LHCN-M2 (cell line): ENCODE measurements at places on chromosomes 2 and 18. TPM values are rescaled to one million over a fixed set of nuclear protein-coding genes. Genes with fewer than 3 reads are reported as not detected.

The SLC16A14 gene
- 0.11 TPM in 1 of 2 replicates, not detected in the other for total RNA-seq

The ANKAR gene
- 4.5 and 4.6 TPM in 2 replicates for total RNA-seq

The LHCGR gene
- total RNA-seq, result not detected in 2 replicates

The TUBA3E gene
- 0.29 TPM in 1 of 2 replicates, not detected in the other for total RNA-seq

The CCNYL1 gene
- total RNA-seq, result 4.4 and 7.2 TPM in 2 replicates

The APOB gene
- total RNA-seq, result not detected in 2 replicates

The ACSL3 gene
- 178 and 215 TPM in 2 replicates for total RNA-seq

The CYS1 gene
- total RNA-seq, result 0.13 TPM in 1 of 2 replicates, not detected in the other

The NOL4 gene
- total RNA-seq, result not detected in 2 replicates

The EFHD1 gene
- total RNA-seq, result 0.19 and 0.52 TPM in 2 replicates

The SOCS6 gene
- total RNA-seq, result 20.8 and 21.9 TPM in 2 replicates

The NDC80 gene
- total RNA-seq, result 64.1 and 90.8 TPM in 2 replicates

The SERPINB4 gene
- not detected in 2 replicates for total RNA-seq

The EFR3B gene
- 0.34 and 0.51 TPM in 2 replicates for total RNA-seq

GRCh38 chr2:179218848-179219594 is 45.6 kb downstream of the SESTD1 start:
- peak; percentile 82 for DNase-seq

- DNase-seq, result peak; percentile 8
Observed at GRCh38 chr18:47150824-47151366, 595 bp upstream of the HDHD2 start.

DNA sequence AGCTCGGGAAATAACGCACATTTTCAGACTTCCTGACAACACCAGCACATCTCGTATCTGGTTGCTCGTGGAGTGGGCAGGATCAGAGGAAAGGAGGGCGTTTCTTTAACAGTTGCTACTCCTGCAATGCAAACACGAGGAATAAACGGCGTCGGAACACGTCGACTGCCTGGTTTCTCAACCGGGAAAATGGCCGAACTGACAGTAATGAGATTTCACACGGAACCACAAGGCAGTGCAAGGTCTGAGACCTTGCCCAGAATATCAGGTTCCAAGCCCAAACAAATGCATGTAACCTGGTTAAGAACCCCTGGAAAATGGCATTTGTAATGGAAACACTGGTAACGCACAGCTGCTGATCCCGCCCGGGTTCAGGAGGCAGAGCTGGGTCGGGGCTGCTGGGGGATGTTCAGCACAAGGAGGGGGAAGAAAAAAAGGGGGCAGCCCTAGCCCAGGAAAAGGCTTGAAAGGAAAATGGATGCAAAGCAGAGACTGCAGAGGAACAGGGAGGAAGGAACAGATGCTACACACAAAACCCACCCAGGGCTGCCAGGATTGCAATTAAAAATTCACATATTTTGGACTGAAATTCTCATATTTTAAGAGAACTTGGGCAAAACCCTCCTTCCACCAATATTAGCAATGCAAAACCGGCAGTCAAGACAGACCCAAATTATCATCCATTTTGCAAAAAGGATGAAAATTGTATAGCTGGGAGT is 61.6 kb upstream of the KLHL29 start:
- DNase-seq, result no peak

GRCh38 chr2:231714639-231715498 is 6.5 kb downstream of the PTMA start:
- DNase-seq, result peak; percentile 43

DNA sequence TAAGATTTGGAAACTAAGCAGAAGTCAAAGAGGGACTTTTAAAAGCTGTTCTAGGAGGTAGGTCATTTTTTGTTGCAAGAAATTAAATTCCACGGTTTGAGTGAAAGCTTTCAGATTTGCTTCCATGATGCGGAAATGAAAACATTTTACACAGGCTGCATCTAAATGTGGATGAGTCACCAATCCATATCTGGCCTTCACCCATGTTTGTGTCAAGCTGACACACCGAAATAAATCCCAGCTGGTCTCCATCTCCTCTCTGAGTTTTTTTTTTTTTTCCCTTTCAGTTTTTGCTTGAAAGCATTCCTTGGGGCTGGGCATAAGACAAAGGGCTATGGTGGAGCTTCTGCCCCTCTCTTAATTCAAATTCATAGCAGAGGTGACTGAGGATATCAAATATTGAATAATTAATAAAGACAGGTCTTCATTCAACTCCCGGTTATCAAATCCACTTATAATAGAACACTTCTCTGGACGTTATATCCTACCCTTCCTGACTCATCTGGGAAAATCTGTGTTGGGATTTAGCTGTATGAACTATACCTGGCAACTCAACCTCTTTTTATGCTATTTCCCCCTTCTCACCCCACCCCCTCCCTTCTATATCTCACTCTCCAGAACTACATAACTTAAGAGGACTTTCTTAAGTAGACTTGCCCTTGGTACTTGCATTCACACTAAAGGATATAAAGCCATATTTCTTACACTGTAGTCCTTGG is 558.3 kb upstream of the GCFC2 start:
- no peak for DNase-seq

DNA sequence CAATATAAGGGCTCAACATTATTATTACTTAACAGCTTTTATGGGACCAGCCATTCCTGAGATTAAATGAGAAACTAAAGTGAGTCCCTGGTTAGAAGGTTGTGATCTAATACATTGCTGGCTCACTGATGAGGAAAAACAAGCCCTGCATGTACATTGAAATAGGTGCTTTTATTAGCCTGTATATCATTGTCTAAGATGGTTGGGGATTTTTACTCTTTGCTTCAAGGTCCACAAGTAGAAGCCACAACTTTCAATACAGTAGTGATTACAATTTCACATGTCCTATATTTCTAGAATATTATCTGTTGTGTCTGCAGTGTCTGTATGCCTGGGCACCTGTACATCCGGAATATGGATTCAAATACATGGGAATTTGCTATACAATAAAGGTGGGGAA is 104.1 kb upstream of the FZD5 start:
- DNase-seq, result no peak

DNA sequence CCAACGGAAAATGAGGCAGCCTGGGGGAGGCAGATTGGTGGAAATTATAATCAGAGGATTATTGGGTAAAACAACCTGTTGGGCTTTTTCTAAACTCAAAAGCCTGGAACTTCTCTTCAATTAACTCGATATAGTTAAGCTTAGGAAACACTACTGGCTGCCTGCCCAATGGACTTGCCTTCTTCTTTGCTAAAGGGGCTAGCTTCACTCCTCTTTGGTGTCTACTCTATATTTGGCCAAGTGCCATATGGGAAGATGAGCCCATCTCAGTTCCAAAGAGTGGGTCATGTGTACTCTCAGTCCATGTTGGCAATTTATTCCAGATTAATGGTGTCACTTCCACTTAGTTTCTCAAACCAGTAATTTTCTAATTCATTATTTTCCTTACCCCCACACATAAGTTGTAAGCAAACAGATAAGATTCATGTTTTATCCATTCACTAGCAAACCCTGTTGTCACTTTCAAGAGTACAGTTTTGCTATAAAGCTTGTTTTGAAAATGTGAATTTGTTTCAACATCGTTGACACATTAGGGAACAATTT is 34.3 kb downstream of the DARS1 start:
- no peak for DNase-seq

GRCh38 chr2:173446722-173447121 is 92.0 kb downstream of the CDCA7 start:
- peak; percentile 10 for DNase-seq

GRCh38 chr18:48997985-48998831 is 47.4 kb upstream of the SMAD7 start:
- DNase-seq, result peak; percentile 94

DNA sequence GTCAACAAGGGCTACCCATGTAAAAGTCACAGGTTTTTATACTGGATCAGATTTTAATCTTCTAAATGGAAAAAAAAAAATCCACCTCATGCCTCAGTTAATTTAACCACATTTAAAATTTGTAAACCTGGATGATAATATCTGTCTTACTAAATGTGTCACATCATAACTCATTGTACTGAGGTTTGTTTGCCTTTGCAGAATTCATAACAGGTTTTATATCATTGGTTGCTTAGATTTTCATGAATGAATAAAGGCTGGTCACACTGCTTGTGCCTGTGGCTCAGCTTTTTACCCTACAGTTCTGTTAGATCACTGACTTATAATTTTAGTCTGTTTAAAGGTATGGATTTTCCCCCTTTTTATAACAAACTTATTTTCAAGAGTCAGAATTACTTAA is 48.9 kb downstream of the PSMD14 start:
- DNase-seq, result no peak

DNA sequence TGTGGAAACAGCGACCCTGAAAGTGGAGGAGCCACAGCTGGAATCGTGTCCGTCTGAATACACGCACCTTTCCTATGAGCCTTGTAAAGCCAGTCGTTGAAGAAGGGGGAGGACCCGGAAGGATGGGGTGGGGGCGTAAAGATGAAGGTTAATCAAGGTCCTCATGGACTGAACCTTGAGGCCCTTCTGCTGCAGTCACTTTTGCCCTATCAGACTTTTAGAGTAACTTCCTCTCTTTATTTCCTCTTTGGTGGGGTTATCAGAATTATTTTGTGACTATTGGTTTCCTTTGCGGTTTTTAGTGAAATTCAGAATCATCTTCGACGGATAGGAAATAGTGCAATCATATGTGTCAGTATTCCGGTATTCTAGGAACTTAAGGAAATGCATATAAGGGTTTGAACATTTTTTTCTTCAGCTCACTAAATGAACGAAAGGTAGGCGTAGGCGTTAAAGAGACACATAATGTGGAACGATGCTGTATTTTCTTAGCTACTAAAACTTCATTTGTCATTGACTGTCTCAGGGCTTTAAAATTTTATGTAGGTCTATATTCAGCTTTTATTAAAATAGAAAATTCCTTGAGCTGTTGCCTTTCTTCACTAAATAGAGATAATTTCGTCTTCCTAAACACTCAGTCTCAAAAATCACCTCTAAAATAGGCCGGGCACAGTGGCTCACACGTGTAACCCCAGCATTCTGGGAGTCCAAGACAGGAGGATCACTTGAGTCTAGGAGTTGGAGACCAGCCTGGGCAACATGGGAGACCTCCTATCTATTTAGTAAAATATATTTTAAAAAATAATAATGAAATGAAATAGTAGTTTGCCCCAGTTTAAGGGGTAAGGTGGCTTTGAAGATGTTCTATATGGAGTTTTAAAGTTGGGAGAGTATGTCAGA is 1.4 kb upstream of the YES1 start:
- no peak for DNase-seq

GRCh38 chr2:174580951-174581350 is 16.7 kb downstream of the WIPF1 start:
- no peak for DNase-seq

- no peak for DNase-seq
Observed at GRCh38 chr2:130760754-130761751, 5.7 kb downstream of the AMER3 start.

- no peak for DNase-seq
Observed at GRCh38 chr2:25777077-25777476, 101.2 kb downstream of the ASXL2 start.

DNA sequence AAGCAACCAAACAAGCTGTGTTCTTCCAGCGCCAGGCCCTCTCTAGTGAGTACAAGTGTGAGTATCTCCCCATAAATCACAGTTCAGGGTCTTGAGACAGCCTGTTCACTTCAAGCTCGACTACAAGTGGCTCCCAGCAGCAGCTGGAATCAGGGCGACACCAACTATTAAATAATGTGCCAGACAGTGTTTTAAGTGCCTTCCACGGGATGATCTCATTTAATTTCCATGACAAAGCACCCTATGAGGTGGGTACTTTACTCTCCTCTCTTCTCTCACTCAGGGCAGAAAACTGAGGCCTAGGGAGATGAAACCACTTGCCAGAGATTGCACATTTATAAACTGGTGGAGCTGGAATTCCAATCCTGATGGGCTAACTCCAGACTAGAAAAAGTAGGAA is 2.6 kb upstream of the FAM136A start:
- DNase-seq, result no peak

GRCh38 chr2:189498205-189498604 is 56.9 kb downstream of the WDR75 start:
- no peak for DNase-seq

- peak; percentile 55 for DNase-seq
Observed at GRCh38 chr2:229133155-229133772, 137.8 kb downstream of the PID1 start.

- no peak for DNase-seq
Observed at GRCh38 chr18:55633032-55633431, 45.0 kb upstream of the TCF4 start.

DNA sequence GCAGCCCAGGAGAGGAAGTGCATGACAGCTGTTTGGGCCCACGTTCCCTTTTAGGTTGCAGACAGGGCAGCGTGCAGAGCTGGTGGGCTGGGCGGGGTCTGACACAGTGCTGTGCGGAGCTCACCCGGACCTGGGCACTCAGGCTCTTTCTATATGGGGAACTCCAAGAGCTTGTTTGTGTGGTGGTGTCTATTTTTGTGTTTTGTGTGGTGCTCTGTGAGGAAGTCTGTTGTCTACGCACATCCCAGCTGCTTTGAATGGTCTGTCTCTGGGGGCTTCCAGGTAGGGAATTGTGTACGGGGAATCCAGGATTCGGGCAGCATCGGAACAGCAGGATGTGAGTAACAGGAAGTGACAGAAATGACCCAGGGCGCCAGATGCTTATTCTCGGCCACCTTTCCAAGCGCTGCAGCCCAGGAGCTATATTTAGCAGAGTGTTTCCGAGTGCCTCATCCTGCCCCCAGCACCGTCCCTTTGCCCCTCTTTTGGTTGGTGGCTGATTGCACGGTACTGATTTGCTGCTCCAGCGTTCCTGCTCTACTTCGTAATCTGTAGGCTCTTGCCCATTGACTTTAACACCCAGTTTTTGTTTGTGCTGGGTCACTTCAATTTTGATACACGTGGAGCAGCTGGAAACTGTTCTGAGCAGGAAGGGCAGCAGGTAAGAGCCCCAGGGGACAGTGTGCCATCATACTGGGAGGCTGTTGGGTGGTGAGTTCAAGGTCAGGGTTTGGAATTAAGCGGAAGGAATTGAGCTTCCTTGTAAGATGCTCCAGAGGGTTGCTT is 64.7 kb downstream of the DGKD start:
- no peak for DNase-seq

- DNase-seq, result peak; percentile 45
Observed at GRCh38 chr2:63692002-63692606, 103.3 kb downstream of the MDH1 start.

DNA sequence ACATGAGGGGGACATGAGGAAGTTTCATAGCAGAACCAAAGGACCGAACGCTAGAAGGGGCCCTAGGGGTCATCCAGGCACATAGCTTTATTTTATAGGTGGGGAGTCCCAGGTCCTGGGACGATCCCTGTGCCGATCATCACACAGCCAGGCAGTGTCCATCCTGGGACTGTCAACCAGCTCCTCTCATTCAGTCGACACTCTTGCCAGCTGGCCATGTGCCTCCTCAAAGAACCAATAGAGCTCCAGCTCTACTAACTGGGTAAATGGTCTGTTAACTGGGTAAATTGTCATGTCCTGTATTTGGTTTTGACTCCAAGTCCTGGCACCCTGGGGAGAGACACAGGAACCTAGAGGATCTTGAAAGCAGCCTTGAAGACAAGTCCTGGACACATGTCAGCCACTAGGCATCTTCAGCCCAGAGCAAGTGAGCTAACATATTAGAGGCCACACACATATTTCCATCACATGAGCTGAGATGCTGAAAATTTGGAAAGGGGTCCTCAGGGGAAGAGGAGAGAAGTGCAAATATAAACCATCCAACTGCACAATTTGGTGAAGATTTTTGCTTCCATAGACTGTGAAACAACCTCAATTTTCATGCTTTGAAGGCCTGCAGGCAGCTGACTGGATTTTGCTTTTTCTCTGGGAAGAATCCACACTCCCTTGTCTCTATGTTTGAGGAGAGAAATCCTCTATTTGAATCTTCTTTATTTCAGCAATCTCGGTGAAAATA is 361.1 kb upstream of the SLC14A2 start:
- no peak for DNase-seq
